Stimulated activated CD4-positive, alpha-beta T cell treated with anti-CD3 and anti-CD28 coated beads, TNF-alpha, amount 100 ng/mL, for 4 hours (primary cell): ENCODE measurements at places on chromosomes 13 and 19.

- DNase-seq, result no peak
These were observed 29.8 kb downstream of the KL start for GRCh38 chr13:33045851-33046592.

GRCh38 chr13:76992548-76993001 lies 694 bp downstream of the CLN5 start:
- DNase-seq, result no peak

DNA sequence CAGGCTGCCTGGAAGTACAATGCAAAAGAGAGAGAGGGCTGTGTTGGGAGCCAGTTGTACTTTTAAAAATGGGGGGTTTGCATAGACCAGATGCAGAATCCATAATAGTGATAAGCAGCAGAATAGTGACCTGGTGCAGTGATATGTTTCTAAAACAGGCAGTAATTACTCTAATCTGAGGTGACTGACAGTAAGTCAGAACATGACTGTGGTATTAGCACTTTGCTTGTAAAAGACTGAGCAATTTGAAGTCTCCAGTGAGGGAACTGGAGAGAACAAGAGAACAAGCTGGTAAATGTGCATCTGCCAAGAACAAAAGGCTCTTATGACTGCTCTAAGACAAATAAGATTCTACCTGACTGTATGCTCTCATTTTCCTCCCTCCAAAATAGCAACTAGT lies 383.4 kb downstream of the ITGBL1 start:
- DNase-seq, result no peak

- no peak for DNase-seq
These were observed at the start of gene CYP4F3 for GRCh38 chr19:15640294-15640903. Gene CYP4F3 (plus strand): TSS chr19:15640897. CDS start chr19:15641416, 519 bp downstream.

GRCh38 chr13:105655046-105655445 lies 880.4 kb downstream of the EFNB2 start:
- DNase-seq, result no peak
